NCI-H524 treated with DMSO at 0.1 percent for 48 hours (cell line): ENCODE measurements at places on chromosomes 7 and 10.

- no peak for DNase-seq
These were observed 234.4 kb downstream of the GLI3 start for GRCh38 chr7:42002654-42003053.

GRCh38 chr10:3226960-3227744 is 54.6 kb upstream of the PITRM1 start:
- DNase-seq: no peak

- DNase-seq: no peak
These were observed 5.4 kb upstream of the TRPV6 start for GRCh38 chr7:142890874-142891485.

DNA sequence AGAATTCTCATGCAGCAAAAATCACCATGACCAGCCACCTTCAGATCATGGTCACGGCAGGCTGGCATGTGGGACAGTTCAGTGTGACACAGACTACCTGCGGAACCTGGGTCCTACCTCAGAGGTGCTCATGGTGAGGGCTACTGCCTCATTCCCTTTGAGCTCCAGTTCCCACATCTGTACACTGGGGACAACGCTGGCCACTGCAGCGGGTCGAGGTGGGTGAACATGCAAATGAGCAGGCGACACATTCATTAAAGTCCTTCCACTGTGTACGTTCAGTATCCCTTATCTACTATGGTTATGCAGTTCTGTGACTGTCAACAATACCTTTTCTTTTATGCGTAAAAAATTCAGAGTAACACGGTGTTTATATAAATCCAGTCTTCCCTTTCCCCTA is 218.7 kb upstream of the AOAH start:
- no peak for DNase-seq

DNA sequence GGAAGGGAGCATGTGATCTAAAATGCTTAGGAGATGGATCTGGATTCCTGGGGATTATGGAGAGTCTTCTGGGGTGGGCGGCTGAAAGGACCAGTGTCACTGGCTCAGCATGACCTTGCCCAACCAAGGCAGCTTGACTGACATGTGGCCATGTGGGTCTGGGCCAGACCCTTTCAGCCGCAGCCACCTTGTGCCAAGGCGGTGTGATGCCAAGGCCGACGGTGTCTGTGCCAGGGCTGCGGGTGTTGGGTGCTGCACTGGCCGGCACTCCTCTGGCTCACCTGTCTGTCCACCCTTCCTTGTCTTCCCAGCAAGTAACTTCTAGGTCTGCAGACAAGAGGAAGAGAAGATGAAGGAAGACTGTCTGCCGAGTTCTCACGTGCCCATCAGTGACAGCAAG is 8.8 kb downstream of the DEPP1 start:
- DNase-seq: no peak
